Dorsolateral prefrontal cortex (tissue), 122 donors: ENCODE measurements at places on chromosomes 6 and 20.

- no peak for DNase-seq
These were observed 4.2 kb downstream of the ZNF337 start for GRCh38 chr20:25692499-25692898.

DNA sequence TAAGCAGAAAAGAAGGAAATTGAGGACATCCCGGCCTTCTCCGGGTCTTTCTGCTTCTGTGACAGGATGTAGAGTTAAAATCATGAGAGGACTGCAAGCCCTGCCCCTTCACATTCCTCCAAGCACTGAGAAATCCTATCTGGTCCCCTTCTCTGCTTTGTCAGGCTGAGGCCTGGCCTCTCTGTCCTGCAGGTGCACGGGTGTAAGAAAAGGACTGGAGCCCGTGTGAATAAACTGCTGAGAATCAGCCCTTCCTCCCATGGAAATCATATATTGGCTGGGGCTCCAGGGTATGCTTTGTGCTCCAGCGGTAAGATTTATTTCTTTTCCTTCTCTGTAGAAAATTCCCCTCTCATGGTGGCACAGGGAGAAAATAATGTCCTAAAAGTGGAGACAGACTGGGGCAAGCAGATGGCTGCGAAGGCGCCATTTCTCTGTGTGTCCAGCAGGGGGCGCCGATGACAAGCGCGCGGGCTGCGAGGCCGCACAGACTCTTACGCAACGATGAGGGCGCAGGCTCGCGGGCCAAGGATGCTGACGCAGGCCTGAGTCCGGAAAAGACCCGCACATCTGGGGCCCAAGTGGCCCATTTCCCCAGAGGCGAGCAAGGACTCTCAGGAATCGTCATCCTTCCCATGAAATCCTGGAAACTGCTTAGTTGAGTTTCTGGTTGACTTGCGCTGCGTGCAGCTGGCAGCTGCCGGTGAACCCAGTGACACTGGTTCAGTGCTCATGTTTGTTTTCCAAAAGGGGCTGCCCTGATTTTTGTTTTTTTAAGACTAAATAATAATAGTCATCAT lies 258.6 kb downstream of the ADGB start:
- peak; percentile 92 for DNase-seq

DNA sequence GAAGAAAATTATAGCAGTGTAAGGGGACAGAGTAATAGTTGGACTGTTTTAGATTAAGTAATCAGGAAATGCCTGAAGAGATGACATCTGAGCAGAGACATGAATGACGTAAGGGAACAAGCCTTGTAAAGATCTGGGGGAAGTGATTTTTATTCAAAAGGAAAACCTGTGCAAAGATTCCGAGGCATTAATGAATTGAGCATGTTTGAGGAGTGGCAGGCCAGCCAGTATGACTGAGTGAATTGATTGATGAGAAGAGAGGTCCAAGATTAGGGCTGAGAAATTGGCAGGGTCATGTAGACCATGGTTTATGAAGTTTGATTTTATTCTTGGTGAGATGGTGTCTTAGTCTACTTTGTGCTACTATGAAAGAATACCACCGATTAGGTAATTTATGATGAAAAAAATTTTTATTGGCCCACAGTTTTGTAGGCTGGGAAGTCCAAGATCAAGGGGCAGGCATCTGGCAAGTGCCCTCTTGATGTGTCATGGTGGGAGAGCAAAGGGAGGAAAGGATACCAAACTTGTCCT lies 95.1 kb downstream of the LIN28B start:
- no peak for DNase-seq

- no peak for DNase-seq
These were observed 239.2 kb downstream of the TPBG start for GRCh38 chr6:82602776-82603175.

- no peak for DNase-seq
These were observed 185.9 kb upstream of the FOXQ1 start for GRCh38 chr6:1126036-1126435.

GRCh38 chr6:14573703-14574290 lies 456.2 kb downstream of the CD83 start:
- no peak for DNase-seq

GRCh38 chr20:1879934-1880333 lies 15.3 kb upstream of the SIRPA start:
- no peak for DNase-seq

- DNase-seq, result no peak
These were observed 75.4 kb upstream of the EEF1E1 start for GRCh38 chr6:8177721-8178120.

GRCh38 chr6:11103065-11103464 lies 8.5 kb downstream of the ERVFRD-1 start:
- DNase-seq, result no peak

DNA sequence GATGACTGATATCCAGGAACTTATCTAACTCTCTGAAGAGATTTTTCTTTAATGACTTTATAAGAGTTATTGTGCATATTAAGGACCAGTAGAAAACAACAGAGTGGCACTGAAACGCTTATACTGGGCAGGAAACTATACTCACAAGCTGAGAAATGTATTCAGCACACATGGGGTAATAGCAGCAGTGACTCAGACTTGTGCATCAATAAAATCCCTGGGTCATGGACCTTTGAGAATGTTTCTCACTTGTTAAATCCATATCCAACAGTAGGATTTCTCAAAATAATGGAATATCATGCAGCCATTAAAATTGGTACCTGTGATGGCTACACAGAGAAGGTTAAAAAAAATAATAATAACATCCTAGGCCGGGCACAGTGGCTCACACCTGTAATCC lies 219.5 kb downstream of the BTBD9 start:
- no peak for DNase-seq

- no peak for DNase-seq
These were observed 32.2 kb downstream of the CLVS2 start for GRCh38 chr6:123028263-123028662.

DNA sequence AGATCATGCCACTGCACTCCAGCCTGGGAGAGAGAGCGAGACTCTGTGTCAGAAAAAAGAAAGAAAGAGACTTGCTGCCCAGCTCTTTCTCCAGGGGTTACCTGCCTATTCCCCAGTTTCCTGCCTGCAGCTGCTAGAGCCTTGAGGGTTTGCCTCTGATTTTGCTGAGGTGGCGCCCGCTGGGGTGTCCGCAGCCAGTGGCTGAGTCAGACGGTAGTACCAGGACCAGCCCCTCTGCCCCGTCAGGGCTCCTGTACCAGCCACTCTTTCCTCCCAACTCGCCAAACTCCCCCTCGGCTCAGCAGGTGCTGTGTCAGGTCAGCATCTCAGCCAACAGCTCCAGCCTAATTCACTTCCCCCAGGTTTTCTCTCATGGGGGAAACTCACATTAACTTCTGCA lies 7.4 kb upstream of the LSM14B start:
- no peak for DNase-seq

- DNase-seq, result no peak
These were observed 10.7 kb downstream of the MSH5 start for GRCh38 chr6:31750411-31751022.

DNA sequence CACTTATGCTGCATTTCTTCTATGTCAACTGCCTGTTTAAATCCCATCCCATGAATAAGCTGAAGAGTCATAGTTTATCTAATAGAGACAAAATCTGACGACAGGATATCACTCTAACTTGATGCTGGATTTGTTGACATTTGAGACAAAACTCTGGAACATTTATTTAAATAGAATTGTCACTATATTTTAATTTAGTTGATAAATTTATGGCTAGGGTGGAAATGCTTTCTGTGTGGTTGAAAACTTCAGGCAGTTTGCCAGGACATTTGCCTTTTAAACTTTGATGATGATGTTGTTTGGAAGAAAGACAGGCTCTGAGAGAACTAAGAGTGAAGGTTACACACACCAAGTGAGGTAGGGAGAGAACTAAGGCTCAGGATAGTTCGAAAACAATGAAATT lies 68.1 kb downstream of the GJA1 start:
- no peak for DNase-seq

- no peak for DNase-seq
These were observed 2.0 kb downstream of the COL19A1 start for GRCh38 chr6:69868252-69868804.

GRCh38 chr6:118509009-118509617 lies 39.0 kb upstream of the PLN start:
- DNase-seq, result no peak

DNA sequence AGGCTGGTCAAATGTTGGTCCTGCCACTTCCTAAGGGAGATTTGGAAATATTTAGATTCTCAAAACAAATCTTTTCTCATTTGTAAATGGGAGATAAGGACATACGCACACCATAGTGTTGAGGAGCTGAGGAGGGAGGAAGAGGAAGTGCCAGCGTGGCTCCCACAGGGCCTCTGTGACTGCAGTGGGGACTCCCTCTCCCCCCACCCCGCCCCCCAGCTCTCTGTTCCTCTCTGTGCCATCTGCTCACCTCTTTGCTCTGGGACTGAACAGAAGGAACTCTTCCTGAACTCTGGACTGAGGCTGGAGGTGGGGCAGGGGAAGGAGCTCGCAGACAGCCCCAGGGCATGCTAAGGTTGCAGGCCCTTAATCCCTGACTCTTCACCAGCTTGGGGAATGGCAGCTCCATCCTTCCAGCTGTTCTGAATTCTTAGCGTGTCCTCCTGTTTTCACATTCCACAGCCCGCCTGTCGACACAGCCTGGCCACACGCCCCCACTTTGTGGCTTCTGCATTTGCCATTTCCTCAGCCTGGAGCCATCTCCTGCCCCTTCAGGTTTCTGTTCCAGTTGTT lies 11.4 kb downstream of the DDX27 start:
- DNase-seq, result no peak

DNA sequence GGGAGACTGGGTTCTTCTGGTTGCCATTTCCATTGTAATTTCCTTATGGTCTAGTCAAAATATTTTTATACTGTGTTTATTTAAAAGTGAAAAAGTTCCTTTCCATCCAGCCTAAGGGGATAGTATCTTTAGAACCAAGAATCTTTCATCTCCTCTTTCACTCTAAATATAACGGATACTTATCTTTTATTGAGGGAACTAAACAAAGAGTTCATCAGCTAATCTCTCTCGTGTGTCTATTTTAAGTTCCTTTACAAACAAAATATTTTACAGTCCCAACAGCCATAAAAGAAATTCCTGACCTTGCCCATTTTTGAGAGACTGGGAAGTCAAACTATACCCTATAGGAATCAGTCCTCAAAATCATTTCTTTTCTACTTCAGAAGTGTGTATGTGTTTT lies 232.7 kb downstream of the NKAIN2 start:
- no peak for DNase-seq

GRCh38 chr20:44357020-44357419 lies 1.5 kb downstream of the HNF4A start:
- no peak for DNase-seq

- DNase-seq, result no peak
These were observed 94.5 kb downstream of the TBX18 start for GRCh38 chr6:84669945-84670344.

DNA sequence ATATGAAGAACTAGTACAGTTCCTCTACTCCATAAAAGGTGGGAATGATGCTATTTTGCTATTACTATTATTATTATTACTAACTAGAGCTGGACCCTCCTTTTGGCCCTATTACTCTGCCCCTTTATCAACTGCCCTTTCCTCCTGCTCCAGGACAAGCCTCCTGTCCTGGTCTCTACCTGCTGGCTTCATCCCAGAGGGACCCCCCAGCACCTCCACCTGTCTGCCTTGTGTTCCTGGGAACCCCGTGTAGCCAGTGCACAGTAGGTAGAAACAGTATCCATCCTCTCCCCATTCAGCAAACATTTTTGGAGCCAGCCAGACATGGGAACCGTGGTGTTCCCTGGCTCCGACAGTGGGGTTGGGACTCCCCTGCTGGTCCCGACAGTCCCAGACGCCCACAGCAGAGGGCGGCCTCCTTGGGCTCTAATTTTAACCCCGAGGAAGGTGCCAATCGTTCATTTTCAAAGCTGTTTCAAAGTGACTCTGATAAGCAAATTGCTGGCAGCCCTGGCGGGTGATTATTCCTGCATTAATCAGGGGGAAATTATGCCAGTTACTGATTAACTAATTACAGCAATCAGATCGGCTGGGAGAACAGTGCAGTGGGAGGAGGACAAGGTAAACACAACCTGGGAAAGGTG lies 44.2 kb upstream of the MDGA1 start:
- DNase-seq, result no peak

DNA sequence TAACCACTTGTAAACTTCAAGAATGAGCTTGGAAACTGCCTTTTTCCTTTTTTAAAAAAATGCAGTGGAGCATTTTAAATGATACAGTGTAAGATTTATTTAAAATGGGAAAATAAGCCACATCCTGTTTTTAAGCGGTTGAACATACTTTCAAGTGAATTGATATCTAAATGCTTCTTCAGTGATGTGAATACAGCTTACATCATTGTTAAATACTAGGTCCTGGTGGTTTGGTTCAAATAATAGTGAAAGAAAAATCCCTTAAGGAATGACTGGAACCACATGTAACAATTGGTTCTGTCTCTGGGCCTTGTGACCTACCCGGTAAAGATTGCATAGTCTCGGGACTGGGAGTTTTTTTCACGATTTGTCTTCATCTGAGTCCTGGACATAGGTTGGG lies 44.2 kb downstream of the BMP6 start:
- DNase-seq, result no peak

- no peak for DNase-seq
These were observed 30.5 kb downstream of the NEDD9 start for GRCh38 chr6:11201772-11202512.

DNA sequence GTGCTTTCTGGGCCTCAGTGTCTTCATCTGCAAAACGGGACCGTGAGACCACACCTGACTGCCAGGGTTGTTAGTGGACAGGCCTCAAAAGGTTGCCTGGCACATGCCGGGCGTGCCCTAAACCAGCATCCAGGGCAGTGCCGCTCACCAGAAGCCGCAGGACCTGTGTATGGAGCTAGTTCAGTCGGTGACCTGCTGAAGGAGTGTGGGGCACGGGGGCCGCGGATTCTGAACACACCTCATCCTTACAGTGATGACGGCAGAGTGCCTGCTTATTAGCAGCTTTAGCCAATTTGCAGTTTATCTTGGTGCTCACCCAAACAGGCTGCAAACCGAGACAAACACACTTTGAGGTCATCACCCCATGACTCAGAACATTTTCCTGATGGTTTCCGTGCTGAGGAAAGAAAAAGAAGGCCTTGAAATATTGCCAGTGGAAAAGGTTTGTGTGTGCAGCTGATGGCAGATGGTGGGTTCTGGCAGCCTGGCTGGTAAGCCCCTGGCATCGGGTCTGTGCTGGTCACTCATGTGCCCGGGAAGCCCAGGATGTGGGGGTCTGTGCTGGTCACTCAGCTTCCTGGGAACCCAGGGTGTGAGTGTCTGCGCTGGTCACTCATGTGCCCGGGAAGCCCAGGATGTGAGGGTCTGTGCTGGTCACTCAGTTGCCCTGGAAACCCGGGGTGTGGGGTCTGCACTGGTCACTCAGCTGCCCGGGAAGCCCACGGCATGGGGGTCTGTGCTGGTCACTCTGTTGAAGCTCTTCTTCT lies 153.8 kb downstream of the ERMARD start:
- DNase-seq, result no peak

GRCh38 chr6:22025468-22026163 lies 271.2 kb downstream of the PRL start:
- no peak for DNase-seq

DNA sequence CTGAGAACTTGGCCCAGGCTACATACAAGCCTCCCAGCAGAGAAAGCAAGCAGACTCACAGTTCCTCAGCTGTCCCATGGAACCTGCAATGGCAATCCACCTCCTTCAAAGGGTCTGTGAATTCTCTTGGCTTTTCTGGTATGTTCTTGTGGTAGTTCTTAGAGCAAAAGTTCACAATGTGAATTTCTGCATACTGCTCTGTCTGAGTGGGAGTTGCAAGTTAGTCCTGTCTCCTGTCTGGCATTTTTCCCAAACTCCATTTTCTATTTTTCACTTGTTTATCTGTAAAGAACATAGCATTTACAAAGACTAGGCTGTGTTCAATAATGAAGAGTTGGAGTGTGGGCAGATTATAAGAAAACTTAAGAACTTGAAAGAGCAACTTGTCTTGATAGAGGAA lies 269.9 kb downstream of the BCKDHB start:
- DNase-seq, result no peak
